ENCODE measurements at places on chromosomes 12 and 14.

DNA sequence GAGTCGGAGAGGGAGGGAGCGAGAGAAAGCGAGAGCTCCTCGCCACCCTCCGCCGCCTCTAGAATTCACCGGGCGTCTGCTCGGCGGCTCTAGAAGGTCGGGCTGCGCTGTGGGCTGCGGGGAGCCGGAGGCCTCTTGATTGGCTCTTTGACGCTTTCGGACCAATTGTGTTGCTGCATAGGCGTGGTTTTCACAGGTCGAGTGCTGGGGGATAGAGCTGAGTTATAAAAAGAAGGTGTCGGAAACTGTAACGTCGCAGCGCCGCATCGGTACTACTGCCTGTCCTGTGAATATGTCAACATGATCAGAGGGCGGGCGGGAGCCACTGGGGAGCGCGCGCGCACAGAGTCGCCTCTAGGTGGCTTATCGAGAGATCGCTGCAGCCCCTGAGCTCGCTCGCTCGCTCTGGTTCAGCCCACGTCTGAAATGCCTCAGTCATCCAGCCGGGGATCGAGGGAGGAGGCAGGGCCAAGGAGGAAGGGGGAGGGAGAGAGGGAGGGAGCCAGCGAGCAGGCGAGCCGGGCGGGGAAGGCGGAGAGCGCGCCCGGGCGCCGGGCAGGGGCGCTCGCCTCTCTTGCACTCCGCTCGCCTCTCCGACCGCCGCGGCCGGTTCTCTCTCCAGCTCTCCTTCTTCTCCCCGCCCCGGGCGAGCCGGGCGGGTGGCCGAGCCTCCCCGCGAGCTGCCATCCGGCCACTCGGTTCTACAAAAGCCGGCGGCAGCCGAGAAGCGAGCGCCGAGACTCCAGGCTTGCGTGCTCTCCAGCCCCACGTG is at the start of gene TBX3:
Gene TBX3 (minus strand): TSS at position 78 of the 772 bp plus-strand sequence. CDS start 975 bp downstream, outside the sequence.
- DNase-seq, result no peak

DNA sequence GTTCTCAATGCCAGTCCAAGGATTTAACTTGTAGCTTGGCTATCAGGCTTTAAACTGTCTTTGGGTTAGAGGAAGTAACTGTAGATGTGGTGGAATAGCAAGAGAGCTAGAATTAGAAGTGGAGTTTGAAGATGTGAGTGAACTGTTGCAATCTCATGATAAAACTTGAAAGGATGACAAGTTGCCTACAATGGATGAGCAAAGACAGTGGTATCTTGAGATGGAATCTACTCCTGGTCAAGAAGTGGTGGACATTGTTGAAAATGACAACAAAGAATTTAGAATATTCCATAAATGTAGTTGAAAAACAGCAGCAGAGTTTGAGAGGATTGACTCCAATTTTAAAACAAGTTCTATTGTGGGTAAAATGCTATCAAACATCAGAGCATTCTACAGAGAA is 199.0 kb downstream of the DUSP6 start:
- DNase-seq, result no peak

- DNase-seq, result no peak
These were observed at the start of gene WNT5B for GRCh38 chr12:1628666-1629337. TSS of gene WNT5B (plus strand) at chr12:1629231. CDS start at chr12:1631355, 2,124 bp downstream.

- DNase-seq, result no peak
These were observed 95.7 kb downstream of the PDE3A start for GRCh38 chr12:20463913-20464524.

GRCh38 chr14:91830777-91831176 is 36.6 kb downstream of the TC2N start:
- DNase-seq, result no peak

DNA sequence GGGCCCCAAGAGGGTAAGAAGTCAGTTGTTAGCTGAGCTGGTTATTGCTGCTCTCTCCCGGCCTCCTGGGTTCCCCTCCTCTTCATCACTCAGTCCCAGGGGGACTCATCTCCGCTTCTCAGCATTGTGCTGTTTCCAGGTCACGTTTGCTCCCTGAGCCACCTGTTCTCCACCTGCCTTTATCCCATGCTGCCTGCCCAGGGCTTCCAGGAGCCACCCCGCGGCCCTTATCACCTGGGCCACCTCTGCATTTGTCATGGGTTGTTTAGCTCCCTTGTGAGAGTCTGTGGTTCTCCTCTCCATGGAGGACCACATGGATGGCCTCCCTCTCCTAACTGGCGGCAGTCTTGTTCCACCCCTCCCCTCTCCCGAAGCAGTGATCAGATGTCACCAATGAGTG is 36.0 kb downstream of the SYNDIG1L start:
- no peak for DNase-seq

GRCh38 chr12:51911307-51911706 is 4.0 kb downstream of the ACVRL1 start:
- DNase-seq, result no peak

GRCh38 chr12:80129895-80130530 is 30.7 kb downstream of the OTOGL start:
- no peak for DNase-seq

GRCh38 chr14:28952161-28952560 is 185.6 kb downstream of the FOXG1 start:
- no peak for DNase-seq

DNA sequence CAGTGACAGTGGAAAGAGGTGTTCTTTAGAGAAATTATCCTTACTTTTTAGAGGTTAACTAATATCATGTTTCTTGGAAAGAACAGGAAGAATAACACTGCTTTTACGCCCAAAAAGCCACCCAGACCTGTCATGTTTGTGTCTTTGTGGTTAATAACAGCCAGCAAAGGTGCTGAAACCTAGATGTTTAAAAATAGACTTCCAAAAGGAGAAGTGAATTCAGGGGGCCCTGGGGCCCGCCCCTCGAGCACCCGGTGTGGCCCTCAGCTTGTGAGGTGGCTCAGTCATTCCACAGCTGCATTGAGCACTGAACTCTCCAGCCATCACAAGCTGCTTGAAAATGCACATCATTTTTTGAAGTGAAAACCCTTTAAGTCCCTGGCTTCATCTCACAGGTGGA is 20.8 kb upstream of the AMN start:
- no peak for DNase-seq

- DNase-seq, result no peak
These were observed 227.3 kb downstream of the SLC41A2 start for GRCh38 chr12:104730763-104731162.
